HFFc6 (cell line): ENCODE measurements at places on chromosomes 6 and 20.
A peak's percentile ranks its signal among the peaks of the same experiment; 100 is the strongest.

DNA sequence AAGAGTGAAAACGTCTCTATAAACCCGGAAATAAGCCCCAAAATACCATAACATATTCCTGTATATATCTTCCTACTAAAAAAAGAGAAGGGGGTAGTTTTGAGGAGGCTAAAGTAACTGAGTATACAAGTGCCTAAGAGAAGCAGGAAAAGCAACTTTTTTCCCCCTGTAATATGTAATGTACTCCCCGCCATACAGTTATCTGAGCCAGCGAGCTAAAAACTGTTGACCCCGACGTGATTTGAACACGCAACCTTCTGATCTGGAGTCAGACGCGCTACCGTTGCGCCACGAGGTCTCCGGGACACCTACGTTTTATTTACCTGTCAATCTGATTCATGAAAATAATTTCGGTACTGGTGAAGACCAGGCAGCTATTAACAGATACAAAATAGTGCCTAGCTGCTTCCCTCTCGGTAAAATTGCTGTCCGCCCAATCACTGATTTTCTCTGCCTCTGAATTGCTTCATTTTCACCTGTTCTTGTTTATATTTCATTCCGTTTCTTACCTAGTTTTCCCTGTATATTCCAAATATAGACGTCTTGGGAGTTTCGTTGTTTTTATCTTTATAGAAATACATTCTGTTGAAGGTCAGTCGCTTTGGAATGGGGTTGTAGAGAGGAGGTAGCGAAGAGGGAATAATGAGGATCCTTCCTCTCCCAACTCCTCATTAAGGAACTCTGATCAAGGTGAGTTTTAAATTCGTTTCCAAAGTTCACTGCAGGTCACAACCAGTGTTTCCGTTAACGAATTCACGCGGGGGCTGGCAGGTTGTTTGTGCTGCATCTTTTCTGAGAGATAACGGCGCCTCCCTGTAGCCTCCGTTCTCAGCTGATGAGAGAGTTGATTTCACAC lies 33.6 kb upstream of the BTN3A2 start:
- peak; percentile 61 for DNase-seq

DNA sequence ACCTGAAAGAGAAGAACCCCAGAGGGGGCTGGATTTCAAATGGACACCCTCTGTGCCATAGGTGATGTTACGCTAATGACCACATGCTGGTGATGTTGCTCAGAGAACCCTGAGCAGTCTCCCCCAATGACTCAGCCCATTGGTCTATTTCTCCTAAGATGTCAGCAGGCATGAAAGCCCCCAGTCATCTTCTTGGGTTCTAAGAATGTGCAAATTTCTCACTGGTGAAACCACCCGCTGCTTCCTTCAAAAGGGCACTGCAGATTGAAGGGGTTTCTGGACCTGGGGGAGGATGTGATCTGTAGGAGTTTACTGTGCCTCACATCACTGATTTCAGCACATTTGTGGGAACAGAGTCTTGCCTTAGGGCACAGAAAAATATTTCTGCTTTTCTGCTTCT lies 298.4 kb upstream of the MOCS1 start:
- no peak for DNase-seq

- peak; percentile 69 for DNase-seq
Measured at GRCh38 chr6:163585932-163586437, 171.5 kb downstream of the QKI start.

DNA sequence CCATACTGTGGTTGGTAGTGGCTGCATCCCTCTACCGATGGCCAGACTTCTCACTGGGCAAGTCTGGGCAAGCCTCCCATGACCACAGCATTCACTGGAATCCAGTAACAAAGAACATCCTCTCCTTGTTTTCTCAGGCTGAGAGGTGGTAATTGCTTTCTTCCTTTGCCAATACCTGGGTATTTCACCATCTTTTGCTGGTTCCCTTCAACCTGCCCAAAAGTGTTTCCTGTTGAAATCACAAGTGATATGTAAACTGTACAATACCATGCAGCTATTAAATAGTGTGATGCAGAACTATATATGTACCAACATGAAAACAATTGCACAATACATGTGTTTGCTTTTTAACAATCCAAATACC lies at the start of gene PTCHD4:
Gene PTCHD4, minus strand, starts transcription at position 55 of the 364 bp plus-strand sequence. CDS start 42,240 bp downstream, outside the sequence.
- DNase-seq: peak; percentile 9

DNA sequence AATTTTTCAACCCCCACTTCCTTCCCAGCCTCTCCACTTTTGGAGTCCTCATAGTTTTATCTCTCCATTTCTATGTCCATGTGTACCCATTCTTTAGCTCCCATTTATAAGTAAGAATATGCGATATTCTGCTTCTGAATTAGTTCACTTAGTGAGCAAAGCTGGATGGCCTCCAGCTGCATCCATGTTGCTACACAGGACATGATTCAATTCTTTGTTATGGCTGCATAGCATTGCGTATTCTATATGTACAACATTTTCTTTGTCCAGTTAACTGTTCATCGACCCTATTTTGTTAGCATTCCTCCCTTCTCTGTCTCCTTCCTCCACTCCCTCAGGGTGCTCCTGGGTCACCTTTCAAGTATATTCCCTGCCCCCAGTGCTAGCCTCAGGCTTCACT lies 210.0 kb upstream of the SSTR4 start:
- DNase-seq: no peak

DNA sequence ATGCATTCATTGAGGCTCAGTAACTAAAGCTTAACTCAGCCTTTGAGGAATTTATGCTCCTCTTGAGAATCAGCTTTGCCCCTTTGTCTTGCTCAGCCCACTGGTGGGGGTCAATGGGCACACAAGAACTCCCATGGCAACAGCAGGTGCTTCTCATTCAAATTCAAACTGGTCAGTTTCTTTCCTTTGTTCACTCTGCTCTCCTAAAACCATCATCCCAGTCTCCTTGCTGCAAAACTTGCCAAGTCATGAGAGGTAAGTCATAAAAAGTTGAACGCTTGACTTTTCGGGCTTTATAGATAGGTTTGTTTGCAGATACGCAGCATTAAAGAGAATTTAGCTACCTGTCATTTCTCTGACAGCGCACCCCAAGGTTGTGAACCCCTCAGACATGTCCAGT lies 146.8 kb downstream of the TFAP2A start:
- DNase-seq: no peak

- DNase-seq: peak; percentile 66
Measured at GRCh38 chr6:32439602-32440214, at the start of gene HLA-DRA. HLA-DRA (plus strand) TSS chr6:32439887; CDS start chr6:32439951, 64 bp downstream.

DNA sequence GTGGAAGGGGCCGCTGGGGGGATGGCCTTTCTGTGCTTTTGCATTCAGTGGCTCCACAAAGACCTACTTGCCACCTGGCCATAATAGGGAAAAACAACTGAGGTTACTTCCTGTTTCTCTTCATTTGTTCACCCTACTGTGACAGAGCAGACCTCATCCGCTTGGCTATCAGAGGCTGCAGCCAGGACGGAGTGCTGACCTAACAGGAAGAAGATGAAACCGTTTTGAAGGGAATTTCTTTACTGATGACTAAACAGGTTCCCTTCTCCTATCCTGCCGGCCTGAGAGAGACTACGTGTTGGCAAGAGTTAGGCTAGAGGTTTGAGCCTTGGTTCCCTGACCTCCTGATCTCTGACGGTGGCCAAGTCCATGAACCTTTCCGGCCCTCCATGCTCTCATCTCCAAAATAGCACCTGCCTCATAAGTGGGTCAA lies 21.3 kb downstream of the PRR18 start:
- DNase-seq: no peak

GRCh38 chr6:27158316-27158643 lies 89.2 kb upstream of the PRSS16 start:
- no peak for DNase-seq

DNA sequence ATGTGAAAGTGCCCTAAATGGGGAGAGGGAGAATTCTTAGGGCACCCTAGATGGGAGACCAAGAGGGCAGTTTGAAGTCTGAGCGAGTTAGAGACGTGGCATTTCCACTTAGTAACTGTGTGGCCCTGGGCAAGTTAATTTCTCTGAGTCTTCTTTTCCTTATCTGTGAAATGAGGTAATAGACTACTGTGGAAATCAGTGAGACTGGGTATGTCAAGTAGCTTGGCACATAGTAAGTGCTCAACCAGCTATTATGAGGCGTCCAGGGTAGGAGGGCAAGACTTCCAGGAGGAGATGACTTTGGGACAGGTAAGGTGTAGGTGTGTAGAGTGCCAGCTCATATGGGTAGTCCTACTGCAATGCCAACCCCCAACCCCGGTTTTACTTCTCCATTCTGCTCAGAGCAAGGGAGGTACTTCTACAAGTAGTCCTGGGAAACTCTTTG lies 770 bp downstream of the KIF3B start:
- no peak for DNase-seq

GRCh38 chr6:164929408-164929977 lies 379.9 kb downstream of the C6orf118 start:
- no peak for DNase-seq
